ENCODE measurements at places on chromosomes 4 and X. TPM values are rescaled to one million over a fixed set of nuclear protein-coding genes. Genes with fewer than 3 reads are reported as not detected.

Gene XAGE1A
- not detected for polyA plus RNA-seq

Gene GPR143
- polyA plus RNA-seq: 0.58 TPM

Gene STPG2
- 0.04 TPM for polyA plus RNA-seq

Gene GRIA3
- 0.22 TPM for polyA plus RNA-seq

Gene HPSE
- 1.8 TPM for polyA plus RNA-seq

Gene PNMA3
- 0.11 TPM for polyA plus RNA-seq

Gene TEC
- polyA plus RNA-seq: 0.83 TPM

Gene PCDH11X
- polyA plus RNA-seq: 0.03 TPM

Gene SPIN2A
- 0.20 TPM for polyA plus RNA-seq

Gene STARD8
- 11.5 TPM for polyA plus RNA-seq

Gene CFI
- polyA plus RNA-seq: 21.4 TPM

Measured in adipose tissue (tissue), 3 donors.